ENCODE measurements at places on chromosomes 3 and 15. TPM values are rescaled to one million over a fixed set of nuclear protein-coding genes. Genes with fewer than 3 reads are reported as not detected.

LPCAT4 gene
- 8.8 TPM for total RNA-seq

OPA1 gene
- total RNA-seq, result 82.2 TPM

IL16 gene
- 12.1 TPM for total RNA-seq

FAM227B gene
- total RNA-seq, result 6.1 TPM

NPAP1 gene
- 0.11 TPM for total RNA-seq
